ENCODE measurements at places on chromosomes 11 and 22.

DNA sequence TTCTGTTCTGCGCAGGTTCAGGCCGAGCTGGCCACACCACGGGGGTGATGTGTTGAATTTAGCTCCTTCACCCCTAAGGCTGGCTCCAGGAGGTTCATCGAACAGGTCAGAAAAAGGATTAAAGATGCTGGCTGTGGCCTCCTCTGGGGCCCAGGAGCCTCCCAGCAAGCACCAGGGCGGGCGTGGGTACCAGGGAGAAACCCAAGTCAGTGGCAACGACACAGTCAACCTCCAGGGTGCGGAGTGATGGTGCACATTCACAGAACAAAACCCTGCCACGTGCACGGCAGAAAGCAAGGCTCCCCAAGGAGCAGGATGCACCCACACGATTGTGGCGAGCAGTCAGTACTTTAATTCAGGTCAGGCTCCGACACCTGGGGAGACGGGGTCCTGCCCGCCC lies 10.8 kb downstream of the C11orf24 start:
- no peak for DNase-seq

DNA sequence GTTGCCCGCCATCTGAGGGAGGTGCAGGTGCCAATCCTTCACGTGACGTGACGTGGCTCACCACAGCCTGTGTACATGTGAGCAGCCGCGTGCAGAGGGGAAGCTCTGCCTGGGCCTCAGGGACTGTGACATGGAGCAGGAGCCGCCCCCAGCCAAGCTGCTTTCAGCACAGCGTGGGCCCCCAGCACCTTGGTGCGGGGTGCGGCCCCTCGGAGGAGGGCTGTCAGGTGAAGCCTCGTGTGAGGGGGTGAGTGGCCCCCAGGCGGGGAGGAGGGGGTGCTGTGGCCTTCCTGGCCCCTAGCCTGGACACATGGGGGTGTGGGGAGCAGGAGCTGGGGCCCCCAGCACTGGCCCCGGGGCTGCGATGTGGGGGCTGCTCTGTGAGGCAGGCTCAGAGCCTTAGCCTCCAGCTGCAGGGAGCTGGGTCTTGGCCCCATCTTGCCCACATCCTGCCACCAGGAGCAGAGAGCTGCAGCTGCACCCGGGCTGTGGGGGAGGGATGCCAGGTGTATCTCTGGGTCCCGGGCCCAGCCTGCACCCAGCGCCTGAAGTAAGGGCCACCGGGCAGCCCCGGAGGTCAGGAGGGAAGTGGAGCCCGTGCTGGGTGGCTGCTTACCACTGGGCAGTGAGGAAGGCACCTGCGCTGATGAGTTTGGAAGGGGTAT lies at the start of gene ADORA2A:
TSS of gene ADORA2A (plus strand) at position 100 of the 665 bp plus-strand sequence. CDS start 5,806 bp downstream, outside the sequence.
- DNase-seq = no peak

- DNase-seq = no peak
These were observed at the start of gene CASP5 for GRCh38 chr11:105023003-105023402. Gene CASP5, minus strand, starts transcription at chr11:105023168. Its CDS starts 32 bp downstream, at chr11:105023136.

DNA sequence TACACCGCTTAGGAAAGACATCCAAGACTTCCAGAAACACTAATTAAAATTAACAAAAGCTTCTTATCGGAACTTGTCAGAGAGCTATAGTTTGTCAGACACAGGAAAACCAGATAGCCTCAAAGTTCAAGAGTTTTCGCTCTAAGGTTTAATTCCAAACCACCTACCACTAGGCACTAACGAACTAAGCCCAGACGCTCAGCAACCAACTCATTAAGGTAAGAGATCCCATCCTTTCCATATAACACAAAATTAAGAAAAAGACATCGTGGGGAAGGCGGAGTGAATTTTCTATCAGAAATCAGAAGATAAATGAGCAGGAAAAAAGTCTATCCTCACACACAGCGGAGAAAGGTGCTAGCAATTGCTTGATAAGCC lies 382 bp downstream of the IMMP1L start:
- no peak for DNase-seq

DNA sequence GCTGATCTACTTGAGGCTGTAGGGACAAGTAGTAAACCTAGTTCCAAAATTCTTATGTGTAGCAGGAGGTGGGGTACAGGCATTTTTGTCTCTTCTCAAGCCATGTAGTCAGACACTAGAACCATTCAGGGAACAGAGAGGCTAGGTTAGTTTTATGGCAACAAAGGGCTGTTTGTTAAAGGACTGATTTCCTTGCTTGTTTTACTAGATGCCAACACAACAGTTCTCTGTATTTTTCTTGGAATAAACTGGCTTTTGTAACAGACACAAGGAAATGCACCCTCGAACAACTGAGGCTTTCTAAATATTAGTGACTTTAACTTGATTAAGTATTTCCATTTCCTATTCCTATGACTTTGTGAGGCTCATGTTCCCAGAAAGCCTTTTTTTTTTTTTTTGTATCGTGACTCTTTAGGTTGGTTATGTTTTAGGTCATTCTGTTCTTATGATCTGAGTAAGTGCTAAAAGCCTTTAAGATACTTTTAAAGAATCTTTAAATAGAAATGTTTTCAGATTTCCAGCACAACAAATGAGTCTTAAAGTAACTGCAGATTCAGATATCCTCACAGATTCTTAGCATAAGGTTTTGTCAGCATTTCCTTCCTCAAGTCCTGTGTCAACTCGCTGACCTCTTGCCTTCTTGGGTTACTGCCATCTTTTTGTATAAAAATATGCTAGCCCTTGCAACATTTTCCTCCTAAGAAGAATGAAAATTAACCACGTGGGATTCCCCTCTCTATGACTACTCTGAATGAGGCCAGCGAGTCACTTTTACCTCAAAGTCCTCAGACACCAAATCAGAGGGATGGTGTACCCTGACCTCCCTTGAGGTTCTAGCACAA lies 92.5 kb downstream of the CCDC83 start:
- DNase-seq = no peak

DNA sequence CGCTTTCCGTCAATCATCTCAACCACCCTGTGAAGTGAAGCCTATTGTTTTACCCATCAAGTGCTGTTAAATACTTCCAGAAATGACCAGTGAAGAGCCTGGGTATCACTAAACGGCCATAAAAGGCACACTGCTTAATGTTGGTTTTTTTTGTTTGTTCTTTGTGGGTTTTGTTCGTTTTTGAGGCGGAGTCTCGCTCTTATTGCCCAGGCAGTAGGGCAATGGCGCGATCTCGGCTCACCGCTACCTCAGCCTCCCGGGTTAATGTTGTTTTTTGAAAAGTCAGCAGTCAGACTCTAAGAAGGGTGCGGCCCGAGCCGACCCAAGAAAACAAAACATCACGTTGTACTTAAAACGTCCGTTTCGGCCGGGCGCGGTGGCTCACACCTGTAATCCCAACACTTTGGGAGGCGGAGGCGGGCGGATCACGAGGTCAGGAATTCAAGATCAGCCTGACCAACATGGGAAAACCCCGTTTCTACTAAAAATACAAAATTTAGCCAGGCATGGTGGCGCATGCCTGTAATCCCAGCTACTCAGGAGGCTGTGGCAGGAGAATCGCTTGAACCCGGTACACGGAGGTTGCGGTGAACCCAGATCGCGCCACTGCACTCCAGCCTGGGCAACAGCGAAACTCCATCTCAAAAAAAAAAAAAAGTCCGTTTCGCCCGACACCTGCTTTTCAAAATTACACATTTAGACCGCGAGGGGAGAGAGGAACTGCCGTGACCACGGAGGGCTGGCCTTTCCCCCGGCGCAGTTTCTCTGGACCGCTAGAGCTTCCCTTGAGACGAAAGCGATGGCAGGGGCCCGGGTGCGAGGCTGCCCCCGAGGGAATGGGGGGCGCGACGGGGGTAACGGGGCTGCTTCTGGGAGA lies 714 bp downstream of the CD59 start:
- no peak for DNase-seq

- DNase-seq = peak; percentile 12
These were observed 106.4 kb downstream of the SERGEF start for GRCh38 chr11:17906436-17906835.

GRCh38 chr11:64028398-64029115 lies 7.2 kb upstream of the FLRT1 start:
- peak; percentile 65 for DNase-seq

- no peak for DNase-seq
These were observed 25.3 kb downstream of the SIK2 start for GRCh38 chr11:111627591-111627990.

- DNase-seq = no peak
These were observed 236.5 kb downstream of the DDX10 start for GRCh38 chr11:108901359-108901758.

- peak; percentile 20 for DNase-seq
These were observed 4.3 kb upstream of the OR51V1 start for GRCh38 chr11:5204787-5205186.

DNA sequence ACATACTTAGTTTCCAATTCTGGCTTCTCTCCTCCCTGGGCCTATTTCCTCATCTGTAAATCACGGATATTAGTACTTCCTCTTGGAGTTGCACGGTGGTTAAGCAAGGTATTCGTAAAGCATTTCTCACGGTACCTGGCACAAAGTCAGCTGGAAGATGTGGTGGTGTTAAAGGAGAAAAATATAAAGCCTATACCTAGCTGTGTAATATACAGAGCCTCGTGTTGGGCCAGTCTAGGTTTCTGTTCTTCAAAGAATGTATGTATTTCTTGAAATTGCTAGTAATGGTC lies 47.2 kb downstream of the DBX1 start:
- DNase-seq = no peak

DNA sequence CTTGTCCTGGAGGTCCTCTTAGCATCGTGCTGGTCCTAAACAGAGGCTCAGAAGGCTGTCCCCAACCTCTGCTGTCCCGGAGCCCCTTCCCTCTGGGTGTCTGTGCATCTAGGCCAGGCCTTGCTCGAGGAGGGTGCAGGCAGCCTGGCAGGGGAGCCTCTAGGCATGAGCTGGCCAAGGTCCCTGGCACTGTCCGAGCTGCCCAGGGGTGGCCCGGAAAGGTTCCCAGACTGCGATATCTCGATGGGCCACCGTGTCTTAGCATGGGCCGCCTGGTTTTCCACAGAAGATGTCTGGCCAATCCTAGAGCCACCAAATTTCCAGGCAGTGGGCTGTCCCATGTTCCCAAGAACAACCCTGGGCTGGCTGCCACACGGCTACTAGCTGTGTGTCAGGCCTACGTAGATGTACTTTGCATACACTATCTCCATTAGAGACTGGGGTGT lies 24.6 kb upstream of the SMIM38 start:
- no peak for DNase-seq

DNA sequence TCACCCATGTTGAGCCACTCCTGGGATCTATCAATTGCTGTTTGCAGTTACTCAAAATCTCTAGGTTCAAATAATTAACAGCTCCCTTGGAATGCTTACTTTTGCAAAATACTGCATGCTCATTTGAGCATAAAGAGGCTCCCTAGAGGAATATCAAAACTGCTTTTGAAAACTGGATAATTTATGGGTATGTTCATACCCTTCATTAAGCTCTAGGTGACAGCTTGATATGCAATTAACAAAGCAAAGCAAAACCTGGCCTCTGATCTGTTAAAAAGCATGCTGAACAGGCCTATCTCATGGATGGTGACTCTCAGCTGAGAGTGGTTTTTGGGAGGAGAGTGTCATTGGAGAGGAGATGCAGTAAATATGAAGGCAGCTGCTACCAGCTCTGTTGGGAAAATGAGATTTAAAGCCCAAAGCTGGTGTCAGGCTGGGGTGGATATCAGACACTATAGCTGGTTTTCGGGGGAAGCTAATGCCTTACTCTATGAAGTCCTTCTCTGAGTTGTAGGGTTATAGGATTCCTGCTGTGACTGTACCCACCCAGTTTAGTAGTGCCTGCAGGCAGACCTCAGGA lies 110.9 kb downstream of the RASSF10 start:
- DNase-seq = no peak

GRCh38 chr11:120132645-120133185 lies 5.2 kb downstream of the TRIM29 start:
- no peak for DNase-seq

- no peak for DNase-seq
These were observed 1.7 kb downstream of the FOLR2 start for GRCh38 chr11:72218251-72218745.

DNA sequence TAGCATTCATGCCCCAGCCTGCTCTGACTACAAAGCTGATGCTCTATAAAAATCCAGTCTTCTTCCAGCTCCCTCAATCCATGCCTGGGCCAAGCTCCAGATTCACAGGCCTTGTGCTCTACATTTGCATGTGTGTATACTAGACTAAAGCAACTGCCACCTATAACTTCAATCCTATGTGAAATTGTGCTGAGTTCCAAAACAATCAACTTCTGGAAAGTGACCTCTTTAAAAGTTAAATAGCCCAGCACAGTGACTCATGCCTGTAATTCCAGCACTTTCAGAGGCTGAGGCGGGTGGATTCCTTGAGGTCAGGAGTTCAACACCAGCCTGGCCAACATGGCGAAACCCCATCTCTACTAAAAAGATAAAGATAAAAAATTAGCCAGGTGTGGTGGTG lies 114.3 kb upstream of the ZC3H12C start:
- DNase-seq = no peak

GRCh38 chr22:17339095-17339693 lies 30.1 kb upstream of the CECR2 start:
- DNase-seq = no peak

DNA sequence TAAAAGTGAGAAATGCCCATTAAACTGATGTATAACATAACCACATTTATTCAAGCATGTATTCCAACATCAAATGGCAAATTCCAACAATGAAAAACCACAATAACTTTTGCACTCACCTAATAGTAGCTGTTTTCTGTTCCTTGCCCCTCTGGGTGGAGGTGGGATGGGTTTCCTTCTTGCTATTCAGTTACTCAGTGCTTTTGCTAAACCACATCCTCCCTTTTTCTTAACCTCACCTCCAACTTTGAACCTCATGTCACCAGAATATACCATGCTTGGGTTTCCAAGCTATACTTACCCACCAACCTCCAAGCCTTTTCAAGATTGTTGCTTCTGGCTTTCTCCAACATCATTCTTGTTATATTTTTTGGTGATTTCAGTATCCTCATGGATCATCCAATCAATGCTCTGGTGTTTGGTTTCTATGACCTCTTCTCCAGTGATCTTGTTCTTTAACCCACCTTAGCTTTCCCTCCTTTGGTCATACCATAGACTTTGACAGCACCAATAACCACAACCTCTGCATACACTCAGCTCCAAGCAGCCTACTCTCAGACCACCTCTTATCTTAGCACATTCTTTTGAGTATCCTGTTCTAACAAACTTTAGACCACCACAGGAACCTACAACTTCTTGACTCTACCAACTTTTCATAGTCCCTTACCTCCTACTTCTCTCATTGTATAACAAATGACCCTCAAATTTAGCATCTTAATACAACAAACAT lies 3.2 kb upstream of the CCDC15 start:
- DNase-seq = no peak

DNA sequence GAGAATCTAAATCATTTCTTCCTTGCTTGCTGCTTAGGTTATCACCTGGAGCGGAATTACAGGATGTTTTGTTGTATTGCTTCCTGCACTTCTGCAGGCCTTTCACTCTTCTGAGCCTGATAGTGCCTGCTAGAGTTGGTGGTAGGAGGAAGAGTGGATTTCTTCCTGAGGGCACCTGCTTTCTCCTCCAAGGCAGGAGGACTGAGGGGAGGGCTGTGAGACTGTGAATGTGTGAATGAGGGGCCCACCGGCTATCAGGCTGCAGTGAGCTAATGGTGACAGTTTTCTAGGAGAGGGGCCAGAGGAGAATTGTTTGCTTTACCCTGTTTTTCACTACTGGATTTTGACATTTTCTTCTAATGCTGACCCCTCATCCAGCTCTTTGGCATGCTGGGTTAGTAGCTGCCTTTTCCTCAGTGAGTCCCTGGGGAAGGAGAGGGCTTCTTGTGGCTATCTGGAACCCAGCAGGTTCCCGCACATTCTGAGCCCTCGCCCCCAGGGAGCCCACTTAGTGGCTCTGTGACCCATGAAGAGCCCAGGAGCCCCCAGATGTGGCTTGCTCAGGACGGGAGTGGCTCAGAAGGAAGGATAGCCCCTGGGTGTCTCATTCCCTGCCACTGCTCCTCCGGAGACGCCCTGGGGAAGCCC lies 39.1 kb downstream of the DIXDC1 start:
- DNase-seq = no peak

Measured in NCI-H510A treated with DMSO at 0.1 percent for 48 hours (cell line).